ENCODE measurements at places on chromosomes 11 and 22. TPM values are rescaled to one million over a fixed set of nuclear protein-coding genes. Genes with fewer than 3 reads are reported as not detected.

NPTXR gene
- total RNA-seq: 2.4 TPM

GRIA4 gene
- 4.2 TPM for total RNA-seq

MYEOV gene
- 46.8 TPM for total RNA-seq

MB gene
- total RNA-seq: not detected

MGAT3 gene
- 0.57 TPM for total RNA-seq

OR9G1 gene
- not detected for total RNA-seq

FAT3 gene
- total RNA-seq: 0.22 TPM

CNGA4 gene
- not detected for total RNA-seq

CWF19L2 gene
- total RNA-seq: 11.2 TPM

GTSE1 gene
- 0.66 TPM for total RNA-seq

SCUBE1 gene
- total RNA-seq: not detected
